ENCODE measurements at places on chromosomes 2 and 18. TPM values are rescaled to one million over a fixed set of nuclear protein-coding genes. Genes with fewer than 3 reads are reported as not detected.

The TMEM169 gene
- total RNA-seq: 0.66 TPM

The CHST9 gene
- total RNA-seq: not detected

The AQP4 gene
- total RNA-seq: not detected

The CD226 gene
- 0.50 TPM for total RNA-seq

The CLK1 gene
- total RNA-seq: 58.1 TPM

The AKAIN1 gene
- not detected for total RNA-seq

The TUBA4B gene
- 0.11 TPM for total RNA-seq

The OXER1 gene
- total RNA-seq: not detected

The OTOS gene
- total RNA-seq: not detected

The RNF152 gene
- 15.4 TPM for total RNA-seq

The DNAH6 gene
- 0.12 TPM for total RNA-seq

The CKAP2L gene
- total RNA-seq: 3.9 TPM

The INO80B gene
- total RNA-seq: 15.2 TPM

The LYPD6B gene
- total RNA-seq: not detected

The POMC gene
- total RNA-seq: 1.1 TPM

The TFCP2L1 gene
- under 0.01 TPM for total RNA-seq

The CYS1 gene
- 1.5 TPM for total RNA-seq

The LRP1B gene
- total RNA-seq: 0.50 TPM

The PSTPIP2 gene
- total RNA-seq: 3.1 TPM

The REG3G gene
- total RNA-seq: not detected

The KANSL1L gene
- 23.4 TPM for total RNA-seq

The LYG1 gene
- 0.22 TPM for total RNA-seq

The SLC5A7 gene
- not detected for total RNA-seq

The TACR1 gene
- total RNA-seq: 0.22 TPM

The POLR1B gene
- 16.7 TPM for total RNA-seq

The CNRIP1 gene
- total RNA-seq: 31.3 TPM

The NPHP1 gene
- total RNA-seq: 5.6 TPM

The CHPF gene
- 327 TPM for total RNA-seq

The UGT1A8 gene
- 0.12 TPM for total RNA-seq

The ABCG5 gene
- total RNA-seq: not detected

Data from uterine smooth muscle cell (primary cell).